Effector memory CD4-positive, alpha-beta T cell (primary cell): ENCODE measurements at places on chromosomes 16 and 17.

DNA sequence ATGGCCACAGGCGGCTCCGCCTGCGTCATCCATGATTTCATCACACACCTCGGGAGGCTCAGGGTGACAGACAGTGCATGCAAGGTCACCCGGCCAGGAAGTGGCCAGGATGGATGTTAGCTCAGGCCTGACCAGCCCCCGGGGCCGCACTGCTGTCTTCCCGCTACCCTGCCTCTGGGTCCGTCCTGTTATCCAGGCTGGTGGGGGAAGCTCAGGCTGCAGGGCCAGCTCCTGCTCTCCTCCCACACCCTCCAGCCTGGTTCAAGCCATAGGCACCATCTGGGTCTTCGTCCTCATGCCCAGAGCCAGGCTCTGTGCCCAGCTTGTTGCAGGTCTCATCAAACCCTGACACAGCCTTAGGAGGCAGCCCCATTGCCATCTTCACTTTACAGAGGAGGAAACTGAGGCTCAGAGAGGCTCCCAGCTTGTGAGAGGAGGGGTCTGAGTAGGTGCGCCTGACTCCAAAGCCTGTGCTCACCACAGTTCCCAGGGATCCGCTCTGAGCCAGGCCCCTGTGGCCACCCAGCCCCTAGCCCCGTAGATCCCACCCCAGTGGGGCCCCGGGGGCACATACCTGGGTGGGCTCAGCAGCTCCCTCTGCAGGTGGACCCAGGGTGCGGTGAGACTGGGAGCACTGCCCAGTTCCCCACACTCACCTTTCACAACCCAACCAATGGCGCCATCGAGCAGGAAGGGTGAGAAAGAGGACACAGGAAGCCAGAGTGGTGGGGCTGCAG lies 412 bp upstream of the ADGRG3 start:
- no peak for DNase-seq

DNA sequence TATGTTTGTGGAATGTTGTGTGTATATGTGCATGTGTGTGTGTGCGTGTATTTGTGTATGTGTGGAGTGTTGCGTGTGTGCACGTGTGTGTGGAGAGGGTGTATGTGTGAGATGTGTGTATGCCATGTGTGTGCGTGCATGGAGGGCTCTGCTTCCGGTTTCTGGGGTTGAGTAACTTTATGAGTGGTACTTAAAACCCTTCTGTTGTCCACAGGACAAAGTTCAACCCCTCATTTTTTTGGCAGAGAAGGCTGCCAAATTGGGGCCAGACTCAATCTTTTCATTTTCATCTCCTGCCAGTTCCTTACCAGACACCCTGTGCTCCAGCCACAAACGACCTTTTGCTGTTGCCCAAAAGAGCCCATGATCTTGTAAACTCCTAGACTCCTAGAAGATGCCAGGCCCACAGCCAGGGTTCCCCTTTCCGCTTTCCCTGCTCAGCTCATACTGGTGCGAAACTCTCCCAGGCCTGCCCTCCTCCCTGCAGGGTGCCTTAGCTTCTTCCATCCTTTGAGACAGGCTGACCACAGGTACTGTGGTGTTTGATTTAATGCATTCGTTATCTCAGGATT lies 100.2 kb downstream of the CMIP start:
- no peak for DNase-seq

GRCh38 chr17:11561281-11561680 lies 37.0 kb upstream of the DNAH9 start:
- DNase-seq, result no peak

DNA sequence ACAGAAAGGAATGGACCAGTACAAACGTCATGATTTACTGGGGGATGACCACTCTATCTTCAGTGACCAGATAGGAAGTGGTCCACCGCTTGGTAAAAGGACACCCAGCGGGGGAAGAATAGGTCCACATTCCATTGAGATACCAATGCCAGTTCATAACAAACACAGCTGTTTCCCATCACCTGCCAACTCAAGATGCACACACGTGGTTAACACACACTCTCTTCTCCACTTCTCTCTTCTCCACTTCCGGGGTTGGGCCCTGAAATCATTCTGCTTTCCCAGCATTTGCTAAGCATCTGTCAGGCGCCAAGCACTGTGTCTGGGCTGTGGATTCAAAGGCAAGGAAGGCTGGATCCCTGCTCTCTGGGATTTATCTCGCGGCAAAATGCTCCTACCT lies 175.5 kb downstream of the SLC39A11 start:
- DNase-seq, result no peak

GRCh38 chr16:946048-946395 lies 24.8 kb downstream of the LMF1 start:
- no peak for DNase-seq

DNA sequence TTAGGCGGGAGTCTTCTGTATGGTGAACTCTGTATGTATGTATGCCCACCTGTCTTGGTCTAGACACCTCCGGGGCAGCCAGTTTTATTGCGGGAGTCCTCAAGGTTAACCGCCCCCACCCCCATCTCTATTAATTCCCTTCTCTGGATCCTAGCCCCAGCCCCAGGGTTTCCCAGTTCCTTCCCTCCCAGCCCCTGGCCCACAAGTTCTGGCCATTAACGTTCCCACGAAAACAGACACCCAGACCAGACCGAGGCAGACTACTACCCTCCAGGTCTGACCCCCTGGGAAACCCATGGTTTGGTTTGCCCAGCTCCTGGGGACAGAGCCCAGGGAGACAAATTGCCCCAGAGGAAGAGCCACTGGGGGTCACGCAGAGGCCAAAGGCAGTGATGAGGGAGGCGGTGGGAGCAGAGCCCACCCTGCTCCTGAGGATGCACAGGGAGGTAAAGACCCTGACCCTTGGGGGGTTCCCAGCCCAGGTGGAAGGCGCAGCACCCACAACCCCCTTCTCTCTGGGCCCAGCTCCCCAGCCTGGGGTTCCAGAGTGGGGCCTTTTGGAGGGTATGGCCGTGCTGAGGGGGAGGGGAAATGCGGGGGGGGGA lies 8.5 kb downstream of the TBKBP1 start:
- no peak for DNase-seq

DNA sequence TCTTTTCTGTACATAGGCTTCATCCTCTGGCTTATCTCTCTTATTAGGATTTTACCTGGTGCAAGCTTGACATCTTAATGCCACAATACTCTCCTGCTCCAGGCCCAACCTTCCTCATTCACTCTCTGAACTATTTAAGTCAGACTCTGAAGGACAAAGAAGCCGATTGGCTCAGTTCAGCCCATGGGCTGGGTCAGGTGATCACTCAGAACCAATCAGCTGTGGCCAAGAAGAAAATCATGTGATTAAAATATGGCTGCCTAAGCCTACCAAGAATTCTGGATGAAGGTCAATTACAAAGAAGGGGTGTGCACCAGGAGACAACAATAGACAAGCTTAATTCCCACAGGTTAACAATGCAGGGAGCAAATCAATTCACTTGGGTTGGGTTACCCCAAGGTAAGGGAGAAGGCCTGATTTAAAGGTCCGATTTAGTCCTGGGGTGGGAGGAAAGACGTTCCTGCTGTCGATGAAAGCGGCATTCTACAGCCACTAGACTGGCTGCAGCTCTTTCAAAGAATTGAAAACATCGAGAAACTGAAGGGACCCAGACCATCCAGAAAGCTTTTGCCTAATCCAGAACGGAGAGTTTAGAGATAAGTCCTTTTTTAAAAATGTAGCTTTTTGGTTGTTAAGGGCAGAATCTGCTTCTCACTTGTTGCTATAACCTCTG lies 42.9 kb upstream of the NFAT5 start:
- DNase-seq, result no peak
